ENCODE measurements at places on chromosomes 6 and 20. TPM values are rescaled to one million over a fixed set of nuclear protein-coding genes. Genes with fewer than 3 reads are reported as not detected.

GRCh38 chr20:50133041-50133440, 20.1 kb upstream of the UBE2V1 start:
- no peak for DNase-seq
- no peak overlapping the region for H3K4me3 ChIP-seq
- no peak overlapping the region for H3K27ac ChIP-seq
- no peaks in the 10 kb centered on the region for H3K27me3 ChIP-seq

- H3K27ac ChIP-seq = no peak within 1 kb of the TSS
- DNase-seq = no peak
- no peaks in the 10 kb centered on the region for H3K4me1 ChIP-seq
- H3K36me3 ChIP-seq = no peaks in the 10 kb centered on the region
Measured at GRCh38 chr6:122779667-122780066, at the start of gene FABP7. Gene FABP7, plus strand, starts transcription at chr6:122779716. Its CDS starts 79 bp downstream, at chr6:122779795.

DNA sequence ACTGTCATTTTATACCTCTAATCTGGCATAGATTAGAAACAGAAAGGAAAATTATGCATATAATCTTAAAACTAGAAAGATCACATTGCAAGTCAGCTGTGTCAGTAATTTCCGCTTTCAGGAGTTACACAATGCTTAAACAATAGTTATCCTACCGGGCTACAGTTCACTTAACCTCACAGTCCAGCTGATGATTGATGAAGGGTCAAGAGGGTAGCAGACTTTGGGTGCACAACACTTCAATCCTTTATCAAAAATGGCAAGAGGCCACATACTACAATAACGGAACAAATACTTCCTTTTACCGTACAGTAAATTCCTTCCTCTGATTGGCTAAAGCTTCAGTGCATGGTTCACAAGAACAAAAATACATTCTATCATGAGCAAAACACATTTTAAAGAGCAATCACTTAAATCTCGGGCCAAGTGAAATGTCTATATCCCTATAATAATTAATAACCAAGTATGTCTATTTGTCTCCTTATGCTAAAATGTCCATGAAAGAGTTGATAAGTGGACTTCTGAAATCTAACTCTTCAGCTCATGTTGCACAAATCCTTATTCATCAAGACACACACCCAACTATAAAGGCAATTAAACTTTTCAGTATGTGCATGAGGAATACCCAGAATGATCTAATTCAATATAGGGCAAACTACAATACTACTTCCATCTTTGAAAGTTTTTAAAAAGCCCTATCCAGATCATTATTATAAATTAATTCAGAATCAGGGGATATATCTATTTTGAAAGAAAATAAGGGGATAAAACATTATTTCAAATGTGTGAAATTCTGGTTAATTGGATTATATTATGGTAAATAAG, 76.8 kb downstream of the HIVEP2 start:
- DNase-seq = peak; percentile 69
- no peaks in the 10 kb centered on the region for H3K27me3 ChIP-seq
- no peaks in the 10 kb centered on the region for H3K36me3 ChIP-seq
- H3K27ac ChIP-seq = no peak overlapping the region

DNA sequence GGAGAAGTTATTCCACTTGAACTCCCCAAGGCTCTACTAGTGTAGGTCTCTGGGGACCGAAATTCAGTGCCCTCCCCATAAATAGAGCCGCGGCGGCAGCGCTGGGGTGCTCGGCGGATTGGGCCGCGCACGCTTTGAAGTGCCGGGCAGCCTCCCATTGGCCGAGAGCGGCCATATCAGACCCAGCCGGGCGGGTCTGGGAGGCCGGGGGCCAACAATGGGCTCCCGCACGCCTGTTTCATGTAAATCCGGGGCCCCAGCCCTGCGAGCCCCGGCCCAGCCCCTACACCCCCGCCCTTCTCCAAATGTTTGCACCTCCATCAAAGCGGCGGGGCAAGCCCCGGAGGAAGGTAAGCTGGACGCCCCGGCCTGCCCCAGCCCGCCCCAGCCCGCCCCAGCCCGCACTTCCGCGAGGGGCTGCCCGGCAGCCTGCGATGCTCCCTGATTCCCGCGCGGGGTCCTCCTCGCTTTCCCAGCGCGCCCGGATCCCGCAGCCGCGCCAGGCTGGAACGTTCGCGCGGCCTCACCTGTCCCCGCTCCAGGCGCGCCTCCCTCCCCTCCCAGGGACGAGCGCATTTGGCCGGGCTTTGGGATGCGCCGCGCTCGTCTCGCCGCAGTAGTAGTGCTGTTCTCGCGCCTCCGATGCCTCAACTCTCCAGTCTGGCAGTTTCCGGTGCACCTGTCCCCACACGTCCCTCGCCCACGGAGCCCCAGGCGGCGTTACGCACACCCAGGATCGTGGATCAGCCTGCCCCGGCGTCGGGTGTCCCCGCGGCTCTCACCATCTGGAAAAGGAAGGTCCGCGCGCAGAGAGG, at the start of gene TBXT:
TSS of gene TBXT (minus strand) at position 51 of the 815 bp plus-strand sequence. CDS start 260 bp downstream, outside the sequence.
- no peak within 1 kb of the TSS for H3K4me3 ChIP-seq
- no peak for DNase-seq
- H3K36me3 ChIP-seq = no peaks in the 10 kb centered on the region
- peaks cover 23% of the 10 kb centered on the region for H3K27me3 ChIP-seq
- H3K27ac ChIP-seq = no peak within 1 kb of the TSS

WFDC12 gene
- not detected for total RNA-seq

DNA sequence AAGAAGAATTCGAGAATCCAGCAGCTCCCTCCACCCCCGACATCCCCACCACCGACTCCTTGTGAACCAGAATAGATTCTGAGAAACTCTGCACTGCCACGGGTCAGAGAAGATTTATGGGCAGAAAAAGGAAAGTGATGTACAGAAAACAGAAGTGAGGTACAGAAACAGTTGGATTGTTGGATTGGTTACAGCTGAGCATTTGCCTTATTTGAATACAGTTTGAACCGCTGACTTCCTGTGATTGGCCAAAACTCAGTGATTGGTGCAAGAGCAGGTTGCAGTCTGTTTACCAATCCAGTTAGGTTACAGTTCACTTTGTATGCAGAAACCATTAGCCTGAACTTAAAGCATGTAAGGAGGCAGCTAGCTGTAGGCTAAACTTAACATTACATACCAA, 131.2 kb upstream of the HDDC2 start:
- no peaks in the 10 kb centered on the region for H3K36me3 ChIP-seq
- no peak overlapping the region for H3K4me3 ChIP-seq
- H3K27me3 ChIP-seq = no peaks in the 10 kb centered on the region
- no peak for DNase-seq
- H3K4me1 ChIP-seq = no peaks in the 10 kb centered on the region

- H3K4me3 ChIP-seq = no peak overlapping the region
- no peaks in the 10 kb centered on the region for H3K27me3 ChIP-seq
- no peak overlapping the region for H3K27ac ChIP-seq
- DNase-seq = no peak
- H3K4me1 ChIP-seq = no peaks in the 10 kb centered on the region
Measured at GRCh38 chr6:11418290-11418905, 119.2 kb upstream of the TMEM170B start.

- H3K27me3 ChIP-seq = no peaks in the 10 kb centered on the region
- no peak for DNase-seq
- no peak overlapping the region for H3K27ac ChIP-seq
- H3K36me3 ChIP-seq = no peaks in the 10 kb centered on the region
Measured at GRCh38 chr20:33679758-33680485, 5.7 kb upstream of the NECAB3 start.

- no peak overlapping the region for H3K27ac ChIP-seq
- no peak overlapping the region for H3K4me3 ChIP-seq
Measured at GRCh38 chr6:14985366-14985765, 260.5 kb upstream of the JARID2 start.

BAK1 gene
- 13.0 TPM for total RNA-seq

DNA sequence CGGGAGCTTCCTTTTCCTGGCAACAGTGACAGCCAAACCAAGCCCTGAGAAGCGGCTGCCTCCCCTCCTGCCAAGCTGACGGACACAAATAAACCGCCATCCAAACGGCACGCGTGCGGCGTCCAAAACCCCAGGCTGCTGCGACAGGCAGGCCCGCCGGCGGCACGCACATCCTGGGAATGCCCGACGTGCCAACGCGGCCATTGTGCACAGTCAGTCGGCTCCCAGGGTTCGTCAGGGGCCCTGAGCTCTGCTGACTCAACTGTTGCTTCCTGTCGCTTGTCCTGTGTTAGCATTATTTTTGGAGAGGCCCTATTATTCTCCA, 6.8 kb downstream of the JAG1 start:
- no peak overlapping the region for H3K27ac ChIP-seq
- peaks cover 10% of the 10 kb centered on the region for H3K4me1 ChIP-seq
- no peaks in the 10 kb centered on the region for H3K27me3 ChIP-seq
- no peaks in the 10 kb centered on the region for H3K36me3 ChIP-seq

GRCh38 chr6:50823094-50823920, 4.6 kb downstream of the TFAP2B start:
- H3K4me1 ChIP-seq = no peaks in the 10 kb centered on the region

CDSN gene
- total RNA-seq = not detected

DNA sequence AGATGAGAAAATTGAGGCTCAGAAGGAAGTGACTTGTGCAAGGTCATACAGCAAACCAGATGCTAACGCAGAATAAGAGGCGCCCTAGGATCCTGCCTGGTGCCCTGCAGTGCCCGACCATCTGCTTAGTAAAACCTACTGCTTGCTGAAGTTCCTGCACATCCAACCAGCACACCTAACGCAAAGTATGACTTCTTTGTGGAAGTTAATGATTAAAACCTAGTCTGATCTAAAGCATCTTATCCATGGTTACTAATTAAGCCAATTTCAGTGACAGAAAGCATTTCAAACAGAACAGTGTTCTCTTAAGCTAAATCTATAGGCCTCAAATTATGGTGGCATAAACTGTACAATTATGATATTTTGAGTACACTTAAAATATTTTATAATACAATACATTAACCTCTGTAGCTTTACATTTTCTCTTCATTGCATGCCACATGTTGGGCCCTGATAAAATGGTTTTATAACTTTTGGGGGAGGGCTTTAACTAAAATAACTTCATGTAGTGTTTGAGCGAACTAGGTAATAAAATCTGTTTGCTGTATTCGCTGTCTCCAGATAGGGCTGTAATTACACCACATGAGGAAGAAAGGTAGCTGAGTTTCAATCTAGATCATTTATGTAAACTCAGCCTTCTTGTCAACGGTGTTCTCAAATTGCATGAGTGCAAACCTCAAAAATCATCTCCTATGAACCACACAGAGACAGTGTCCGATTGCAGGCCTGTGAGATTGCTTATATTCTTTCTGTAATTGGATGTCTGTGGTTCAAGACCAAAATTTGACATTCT, 37.5 kb upstream of the BEND3 start:
- no peaks in the 10 kb centered on the region for H3K27me3 ChIP-seq
- H3K4me1 ChIP-seq = no peaks in the 10 kb centered on the region
- H3K4me3 ChIP-seq = no peak overlapping the region
- no peak overlapping the region for H3K27ac ChIP-seq

RAMACL gene
- 2.3 TPM for total RNA-seq

DNA sequence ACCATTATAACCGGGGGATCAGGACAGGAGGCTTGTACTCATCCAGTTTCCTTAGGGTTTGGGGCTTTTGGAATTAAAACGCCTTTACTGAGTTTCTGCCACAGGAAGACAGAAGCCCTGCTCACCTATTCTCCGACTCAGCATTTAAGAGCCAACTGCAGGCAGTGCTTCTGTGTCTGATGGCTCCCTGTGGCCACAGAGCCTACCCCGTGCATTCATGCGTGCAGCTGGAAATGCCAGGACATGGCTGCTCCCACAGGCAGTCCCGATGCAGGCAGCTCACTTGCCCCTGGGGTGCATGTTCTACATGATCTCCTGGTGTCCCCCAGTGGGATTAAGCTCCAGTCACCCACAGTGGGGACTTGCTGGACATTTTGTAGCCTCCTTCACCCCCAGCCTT, 22.2 kb downstream of the ZNF831 start:
- no peak overlapping the region for H3K4me3 ChIP-seq
- DNase-seq = no peak
- no peak overlapping the region for H3K27ac ChIP-seq
- no peaks in the 10 kb centered on the region for H3K36me3 ChIP-seq

DNA sequence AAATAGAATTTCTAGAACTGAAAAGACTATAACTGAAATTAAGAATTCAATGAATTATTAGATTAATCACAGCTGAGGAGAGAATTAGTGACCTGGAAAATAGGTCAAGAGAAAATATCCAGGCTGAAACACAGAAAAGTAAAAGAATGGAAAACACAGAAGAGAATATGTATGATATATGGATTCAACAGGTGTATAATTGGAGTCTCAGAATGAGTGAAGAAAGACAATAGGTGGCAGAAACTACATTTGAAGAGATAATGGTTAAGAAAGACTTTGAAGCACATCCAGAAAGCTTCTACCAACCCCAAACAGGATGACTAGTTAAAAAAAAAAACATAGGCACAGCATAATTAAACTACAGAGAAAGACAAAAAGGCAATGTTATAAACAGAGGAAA, 196.2 kb upstream of the ASCC3 start:
- no peak overlapping the region for H3K27ac ChIP-seq
- no peaks in the 10 kb centered on the region for H3K36me3 ChIP-seq
- H3K4me3 ChIP-seq = no peak overlapping the region
- no peaks in the 10 kb centered on the region for H3K4me1 ChIP-seq

SLC13A3 gene
- total RNA-seq = 4.1 TPM

PTGIS gene
- total RNA-seq = 79.1 TPM

JPH2 gene
- total RNA-seq = 0.66 TPM

HSPA12B gene
- 0.17 TPM for total RNA-seq

DNA sequence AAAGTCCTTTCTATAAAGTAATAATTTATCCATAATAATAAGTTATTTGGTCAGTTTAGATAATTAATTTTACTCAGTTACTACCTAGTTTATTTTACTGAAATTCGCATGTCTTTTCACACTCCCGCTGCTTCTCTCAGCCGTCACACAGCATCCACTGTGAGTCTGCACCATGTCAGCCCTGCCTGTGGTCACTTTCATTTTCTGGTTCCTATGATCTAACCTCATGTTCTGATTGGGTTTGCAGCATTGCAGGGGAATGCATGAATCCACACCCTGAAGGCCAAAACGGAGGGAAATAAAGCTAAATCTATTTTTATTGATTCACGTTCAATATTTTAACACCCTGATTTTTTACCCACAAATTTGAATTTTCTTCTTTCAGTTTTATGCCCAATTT, 47.4 kb downstream of the PDE10A start:
- no peaks in the 10 kb centered on the region for H3K36me3 ChIP-seq
- H3K27me3 ChIP-seq = no peaks in the 10 kb centered on the region
- no peak overlapping the region for H3K27ac ChIP-seq
- no peak overlapping the region for H3K4me3 ChIP-seq
- no peak for DNase-seq

SEMG1 gene
- not detected for total RNA-seq

- no peaks in the 10 kb centered on the region for H3K27me3 ChIP-seq
- peak overlapping the region; percentile 44 for H3K4me3 ChIP-seq
- no peaks in the 10 kb centered on the region for H3K4me1 ChIP-seq
Measured at GRCh38 chr6:27237089-27237803, 10.3 kb upstream of the PRSS16 start.

DNA sequence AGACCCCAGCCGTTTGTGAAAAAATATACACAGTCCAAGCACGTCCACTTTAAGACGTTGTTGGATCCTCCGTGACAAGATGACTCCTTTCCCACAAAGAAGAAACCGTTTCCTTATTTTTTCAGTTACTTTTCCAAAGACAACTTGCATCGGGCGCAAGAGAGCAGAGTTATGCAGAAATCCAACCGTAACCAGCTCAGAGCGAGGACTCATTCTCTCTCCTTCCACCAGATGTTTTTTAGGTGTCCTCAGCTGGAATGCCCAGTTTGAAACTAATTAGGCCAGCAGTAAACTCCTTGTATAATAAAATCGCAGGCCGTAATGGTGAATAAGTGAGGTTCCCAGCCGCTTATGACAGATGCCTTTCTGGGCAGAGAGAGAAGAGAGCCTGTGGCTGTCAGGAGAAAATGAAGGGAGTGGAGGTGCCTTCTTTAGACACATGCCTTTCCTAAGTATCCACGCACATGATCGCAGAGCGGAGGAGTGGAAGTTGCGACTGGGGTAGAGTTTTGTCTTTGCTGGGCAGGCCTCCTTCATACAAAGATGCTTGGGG, 2.8 kb downstream of the EYA2 start:
- H3K27me3 ChIP-seq = peaks cover 6% of the 10 kb centered on the region
- no peak overlapping the region for H3K27ac ChIP-seq
- no peaks in the 10 kb centered on the region for H3K36me3 ChIP-seq
- H3K4me1 ChIP-seq = no peaks in the 10 kb centered on the region
- no peak overlapping the region for H3K4me3 ChIP-seq
